ENCODE measurements at places on chromosomes 5 and 9.

- DNase-seq, result no peak
Observed at GRCh38 chr5:40622463-40623252, 57.1 kb upstream of the PTGER4 start.

GRCh38 chr5:163562071-163562470 is 56.7 kb downstream of the MAT2B start:
- DNase-seq, result no peak

DNA sequence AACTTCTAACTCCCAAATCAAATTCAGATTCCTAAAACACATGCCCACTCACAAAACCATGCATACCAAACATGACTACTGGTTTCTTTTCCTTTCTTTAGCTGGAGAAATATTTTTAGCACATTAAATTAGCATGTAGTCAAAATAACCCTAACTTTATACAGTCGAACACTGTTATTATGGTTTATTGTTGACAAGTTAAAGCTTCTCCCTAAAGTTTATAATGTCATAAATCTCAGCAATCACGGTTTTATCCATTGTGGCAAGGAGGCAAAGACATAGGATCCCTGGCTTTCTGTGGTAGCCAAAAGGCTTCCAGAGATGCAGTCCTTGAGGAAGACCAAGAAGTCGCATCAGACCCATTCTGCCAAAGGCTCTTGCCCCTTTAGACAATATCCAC is 27.5 kb downstream of the ARL15 start:
- no peak for DNase-seq

- no peak for DNase-seq
Observed at GRCh38 chr5:142668336-142668735, 17.6 kb downstream of the FGF1 start.

- no peak for DNase-seq
Observed at GRCh38 chr5:6902094-6902493, 188.9 kb downstream of the TENT4A start.

- DNase-seq, result no peak
Observed at GRCh38 chr5:83441747-83442146, 29.8 kb upstream of the VCAN start.

- DNase-seq, result no peak
Observed at GRCh38 chr9:89598926-89599325, 5.9 kb upstream of the GADD45G start.

- no peak for DNase-seq
Observed at GRCh38 chr9:138022121-138022741, 144.6 kb downstream of the CACNA1B start.

DNA sequence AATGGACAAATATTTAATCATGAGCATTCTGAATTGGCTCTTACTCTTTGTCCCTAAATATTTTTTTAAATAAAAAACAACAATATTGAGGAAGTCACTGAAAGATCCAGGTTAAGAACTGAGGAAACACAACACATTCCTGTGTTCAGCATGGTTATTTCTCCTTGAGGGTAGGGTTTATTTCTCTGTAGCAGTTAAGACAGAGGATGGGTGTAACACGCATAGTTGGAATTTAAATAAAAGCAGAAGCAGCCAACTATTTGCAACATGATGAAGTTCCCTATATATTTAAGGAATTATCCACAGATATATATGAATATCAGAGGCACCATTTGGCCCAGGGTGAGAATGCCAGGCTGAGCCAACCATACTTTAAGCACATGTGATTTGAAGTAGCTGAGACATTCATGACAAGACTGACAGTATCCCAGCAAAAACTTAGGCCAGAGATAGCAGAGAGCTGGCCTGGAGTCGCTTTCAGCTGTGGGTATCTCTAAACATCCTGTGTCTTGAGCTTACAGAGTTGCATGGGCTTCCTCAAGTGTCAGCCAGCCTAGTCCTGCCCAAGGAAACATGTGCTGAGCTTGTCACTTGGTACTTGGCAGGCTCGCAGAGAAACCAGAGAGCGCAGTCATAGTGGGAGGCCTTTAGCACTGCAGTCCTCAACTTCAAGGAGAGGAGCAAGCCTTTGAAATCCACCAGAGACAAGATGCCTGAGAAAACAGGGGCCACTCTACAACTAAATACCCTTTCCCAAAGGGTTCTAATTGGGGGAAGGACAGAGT is 43.6 kb downstream of the SEMA5A start:
- no peak for DNase-seq

- DNase-seq, result no peak
Observed at GRCh38 chr5:154984946-154985516, 28.5 kb upstream of the KIF4B start.

DNA sequence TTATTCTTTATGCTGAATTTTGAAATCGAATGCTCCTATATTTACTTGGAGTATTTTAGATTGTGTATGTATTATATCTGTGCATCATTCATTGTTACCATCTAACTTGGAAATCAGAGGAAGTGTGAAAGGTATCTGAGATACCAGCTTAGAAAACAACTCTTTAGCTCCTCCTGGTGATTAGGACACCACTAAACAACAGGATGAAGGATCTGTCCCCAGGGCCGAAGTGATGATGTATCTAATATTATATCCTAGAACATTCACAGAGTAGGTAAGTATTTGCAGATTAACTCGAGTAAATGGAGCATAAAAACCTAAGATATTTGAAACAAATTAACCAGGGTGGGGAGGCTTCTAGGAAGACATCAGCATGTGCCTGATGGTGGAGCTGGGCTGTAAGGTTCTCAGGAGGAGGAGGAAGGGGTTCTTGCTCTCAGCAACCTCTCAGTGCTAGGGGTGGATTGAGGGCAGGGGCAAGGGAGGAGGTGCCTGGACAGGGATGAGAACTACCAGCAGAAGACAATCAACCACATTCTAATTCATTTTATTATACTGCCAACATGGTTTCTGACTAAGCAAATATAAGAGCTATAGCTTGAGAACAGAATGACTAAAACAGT is 2.6 kb upstream of the NFIL3 start:
- DNase-seq, result no peak

- DNase-seq, result no peak
Observed at GRCh38 chr9:18238254-18238653, 235.7 kb upstream of the ADAMTSL1 start.

GRCh38 chr9:38392235-38393127 is at the start of gene ALDH1B1:
TSS of gene ALDH1B1 (plus strand) at chr9:38392702. CDS start at chr9:38395749, 3,047 bp downstream.
- peak; percentile 23 for DNase-seq

All from stimulated activated CD8-positive, alpha-beta memory T cell treated with anti-CD3 and anti-CD28 coated beads, Interleukin-15, amount 100 ng/mL, for 4 hours (primary cell).